ENCODE measurements at places on chromosomes 5 and 9. TPM values are rescaled to one million over a fixed set of nuclear protein-coding genes. Genes with fewer than 3 reads are reported as not detected.

The PTPRD gene
- total RNA-seq: 8.7 TPM

The STPG3 gene
- total RNA-seq: not detected

The SSBP2 gene
- total RNA-seq: 26.7 TPM

The CIZ1 gene
- 85.2 TPM for total RNA-seq

The C9 gene
- not detected for total RNA-seq

The DND1 gene
- total RNA-seq: 0.44 TPM

The PCDHGA8 gene
- total RNA-seq: 0.64 TPM

GRCh38 chr5:157487358-157487757 lies 27.3 kb downstream of the NIPAL4 start:
- ATAC-seq: peak; percentile 61

GRCh38 chr5:68515514-68515913 lies 300.0 kb downstream of the PIK3R1 start:
- ATAC-seq: no peak

GRCh38 chr5:121668635-121669034 lies 183.0 kb upstream of the FTMT start:
- no peak for ATAC-seq

DNA sequence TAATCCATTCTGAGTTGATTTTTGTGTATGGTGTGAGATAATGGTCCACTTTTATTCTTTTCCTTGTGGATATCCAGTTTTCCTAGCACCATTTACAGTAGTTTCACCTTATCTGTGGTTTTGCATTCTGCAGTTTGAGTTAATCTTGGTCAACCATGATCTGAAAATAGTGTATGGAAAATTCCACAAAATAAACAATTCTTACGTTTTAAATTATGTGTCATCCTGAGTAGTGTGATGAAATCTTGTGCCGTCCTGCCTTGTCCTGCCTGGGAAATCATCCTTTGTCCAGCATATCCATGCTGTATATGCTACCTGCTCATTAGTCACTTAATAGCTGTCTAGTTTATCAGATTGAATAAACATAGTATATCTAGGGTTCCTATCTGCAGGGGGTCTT lies 42.1 kb downstream of the CDC42SE2 start:
- ATAC-seq: peak; percentile 48

GRCh38 chr5:13524936-13525335 lies 419.6 kb downstream of the DNAH5 start:
- no peak for ATAC-seq

- ATAC-seq: no peak
Measured at GRCh38 chr5:66538126-66538525, 58.1 kb upstream of the MAST4 start.

DNA sequence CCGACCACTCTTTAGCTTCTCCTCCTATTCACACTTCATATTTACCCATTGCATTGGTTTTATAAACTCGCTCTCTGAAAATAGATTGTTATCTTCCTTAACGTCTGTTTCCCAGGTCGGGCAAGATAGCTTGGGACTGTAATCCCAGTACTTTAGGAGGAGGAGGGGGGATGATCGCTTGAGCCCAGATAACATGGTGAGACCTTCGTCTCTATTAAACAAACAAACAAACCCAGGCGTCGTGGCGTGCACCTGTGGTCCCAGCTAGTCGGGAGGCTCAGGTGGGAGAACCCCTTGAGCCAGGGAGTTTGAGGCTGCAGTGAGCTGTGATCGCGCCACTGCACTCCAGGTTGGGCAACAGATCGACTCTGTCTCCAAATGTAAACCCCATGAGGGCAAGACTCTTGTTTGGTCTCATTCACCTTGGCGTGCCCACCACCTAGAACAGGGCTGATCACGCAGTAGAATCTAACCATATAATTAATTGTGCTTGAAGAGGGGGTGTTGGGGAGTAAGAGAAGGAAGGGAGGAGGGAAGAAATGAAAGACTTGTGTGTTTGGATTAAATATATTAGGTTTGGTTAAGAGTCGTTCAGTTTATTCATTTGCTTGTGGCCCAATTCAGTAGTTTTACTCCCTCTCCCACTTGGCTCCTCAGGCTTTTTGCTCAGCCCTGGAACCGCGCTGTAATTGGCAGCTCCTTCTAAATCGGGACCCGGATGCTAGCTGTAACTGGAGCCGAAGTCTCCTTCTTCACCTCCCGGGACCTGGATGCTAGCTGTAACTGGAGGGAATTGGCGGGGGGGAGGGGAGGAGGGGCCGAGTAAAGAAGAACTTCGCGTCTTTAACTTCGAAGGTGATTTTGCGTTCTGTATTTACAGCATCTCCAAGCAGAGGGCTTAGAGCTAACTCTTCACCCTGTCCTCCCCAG lies 24.9 kb downstream of the CDKN2A start:
- ATAC-seq: no peak

DNA sequence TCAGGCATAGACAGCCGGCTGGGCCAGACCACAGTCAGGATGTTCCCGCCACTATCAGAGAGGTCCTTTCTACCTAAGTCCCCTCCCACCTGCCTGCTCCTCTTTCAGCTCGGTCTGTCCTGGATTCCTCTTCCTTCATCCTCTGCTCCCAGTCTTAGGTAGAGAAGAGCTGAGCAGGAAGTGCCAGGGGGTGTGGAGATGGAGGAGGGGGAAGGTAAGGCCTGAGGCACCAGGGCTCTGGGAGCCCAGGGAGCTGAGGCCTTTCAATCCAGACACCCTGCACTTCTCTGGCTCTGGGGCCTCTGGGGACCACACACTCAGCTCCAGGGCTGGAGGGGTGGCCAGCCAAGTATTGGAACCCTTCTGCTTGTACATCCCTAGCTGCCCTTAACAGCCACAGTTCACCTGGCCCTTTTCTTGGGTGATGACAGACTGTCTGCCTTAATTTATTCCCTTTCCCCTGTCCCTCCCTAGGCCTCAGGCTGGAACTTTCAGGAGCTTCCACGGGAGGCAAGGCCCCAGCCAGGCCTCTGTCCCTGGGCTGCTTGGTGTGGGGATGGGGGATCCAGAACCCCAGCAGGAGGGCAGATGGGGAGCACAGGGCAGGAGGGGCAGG lies 15.6 kb downstream of the IRF1 start:
- ATAC-seq: no peak

DNA sequence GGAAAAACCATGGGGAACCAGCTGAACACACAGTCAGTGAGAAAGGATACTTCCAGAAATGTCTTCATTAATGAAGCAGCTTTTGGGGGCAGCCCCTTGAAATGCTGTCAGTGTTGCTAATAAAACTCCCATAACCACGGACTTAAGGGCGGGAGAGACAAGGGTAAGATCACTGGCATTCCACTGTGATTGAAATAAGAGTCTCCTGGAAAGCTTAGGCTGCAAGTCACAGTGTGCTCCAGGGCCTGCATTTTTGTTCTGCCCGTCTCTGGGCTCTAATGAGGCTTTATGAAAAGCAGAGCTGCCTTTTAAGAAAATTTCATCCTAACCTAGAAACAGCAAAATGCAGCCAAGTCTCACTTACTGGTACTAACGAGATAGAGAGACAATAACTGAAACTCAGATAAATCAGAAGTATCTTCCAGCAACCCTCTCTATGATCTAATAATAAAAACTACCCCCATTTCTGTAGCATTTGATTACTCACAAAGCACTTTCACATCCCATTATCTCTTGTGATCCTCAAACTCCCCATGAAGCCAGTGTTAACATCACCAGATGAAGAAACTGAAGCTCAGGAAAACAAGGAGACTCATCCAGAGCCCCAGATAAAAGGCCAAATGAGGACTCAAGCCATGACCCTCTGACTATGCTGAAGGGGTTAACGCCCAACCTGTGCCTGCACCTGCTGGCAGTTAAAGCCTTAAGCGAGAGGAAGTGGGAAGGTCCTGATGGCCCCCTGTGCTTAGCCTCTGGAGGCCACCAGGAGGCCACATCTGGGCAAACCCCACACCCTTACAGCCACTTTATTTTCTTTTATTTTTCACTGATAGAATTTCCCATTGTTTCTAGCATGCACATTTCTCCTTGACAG lies 37.5 kb downstream of the SPOCK1 start:
- no peak for ATAC-seq

DNA sequence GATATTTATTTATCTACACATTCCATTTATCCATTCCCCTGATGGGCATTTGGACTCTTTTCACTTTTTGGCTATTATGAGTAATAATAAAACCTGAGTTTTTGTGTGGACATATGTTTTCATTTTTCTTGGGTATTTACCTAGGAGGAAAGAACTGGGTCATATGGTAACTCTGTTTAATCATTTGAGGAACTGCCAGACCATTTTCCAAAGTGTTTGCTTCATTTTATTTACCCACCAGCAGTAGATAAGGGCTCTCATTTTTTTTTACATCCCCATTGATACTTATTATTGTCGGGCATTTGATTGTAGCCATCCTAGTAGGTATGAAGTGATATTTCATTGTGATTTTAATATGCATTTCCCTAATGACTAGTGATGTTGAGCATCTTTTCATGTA lies 7.7 kb upstream of the PTPDC1 start:
- ATAC-seq: no peak

- ATAC-seq: no peak
Measured at GRCh38 chr5:149640350-149640999, 59.2 kb downstream of the ARHGEF37 start.

DNA sequence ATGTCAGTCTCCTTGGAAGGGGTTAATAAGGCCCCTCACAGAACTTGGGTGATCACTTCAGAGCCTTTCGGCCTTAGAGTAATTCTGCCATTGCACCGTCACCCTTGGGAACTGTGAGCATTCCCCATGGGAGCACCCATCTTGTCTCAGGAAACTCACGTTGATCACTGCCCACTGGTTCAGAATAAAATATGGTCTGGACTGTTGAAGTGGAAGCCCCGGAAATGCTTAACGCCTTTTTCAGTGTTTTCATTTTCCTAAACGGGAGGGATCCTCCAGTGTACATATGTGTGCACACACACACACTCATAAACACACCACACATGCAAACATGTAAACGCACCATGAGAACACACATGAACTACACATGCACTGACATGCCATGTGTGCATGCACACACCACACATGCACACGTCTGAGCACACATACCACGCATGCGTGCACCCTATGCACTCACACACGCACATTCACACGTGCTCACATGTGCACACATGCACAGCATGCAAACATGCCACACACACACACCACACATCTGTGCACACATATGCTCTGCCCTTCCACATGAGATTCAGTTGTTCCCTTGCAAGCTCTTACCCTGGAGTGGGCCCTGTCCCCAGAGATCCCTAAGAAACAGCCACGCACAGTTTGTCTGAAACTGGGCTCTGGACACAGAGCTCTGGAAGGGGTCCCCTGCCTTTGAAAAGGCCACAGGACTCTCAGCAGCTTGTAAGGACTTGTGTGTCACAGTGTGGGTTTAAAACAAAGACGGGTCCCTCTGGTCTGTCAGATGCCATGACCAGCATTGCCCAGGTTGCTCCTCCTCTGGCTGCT lies 17.0 kb downstream of the MRPL36 start:
- no peak for ATAC-seq

DNA sequence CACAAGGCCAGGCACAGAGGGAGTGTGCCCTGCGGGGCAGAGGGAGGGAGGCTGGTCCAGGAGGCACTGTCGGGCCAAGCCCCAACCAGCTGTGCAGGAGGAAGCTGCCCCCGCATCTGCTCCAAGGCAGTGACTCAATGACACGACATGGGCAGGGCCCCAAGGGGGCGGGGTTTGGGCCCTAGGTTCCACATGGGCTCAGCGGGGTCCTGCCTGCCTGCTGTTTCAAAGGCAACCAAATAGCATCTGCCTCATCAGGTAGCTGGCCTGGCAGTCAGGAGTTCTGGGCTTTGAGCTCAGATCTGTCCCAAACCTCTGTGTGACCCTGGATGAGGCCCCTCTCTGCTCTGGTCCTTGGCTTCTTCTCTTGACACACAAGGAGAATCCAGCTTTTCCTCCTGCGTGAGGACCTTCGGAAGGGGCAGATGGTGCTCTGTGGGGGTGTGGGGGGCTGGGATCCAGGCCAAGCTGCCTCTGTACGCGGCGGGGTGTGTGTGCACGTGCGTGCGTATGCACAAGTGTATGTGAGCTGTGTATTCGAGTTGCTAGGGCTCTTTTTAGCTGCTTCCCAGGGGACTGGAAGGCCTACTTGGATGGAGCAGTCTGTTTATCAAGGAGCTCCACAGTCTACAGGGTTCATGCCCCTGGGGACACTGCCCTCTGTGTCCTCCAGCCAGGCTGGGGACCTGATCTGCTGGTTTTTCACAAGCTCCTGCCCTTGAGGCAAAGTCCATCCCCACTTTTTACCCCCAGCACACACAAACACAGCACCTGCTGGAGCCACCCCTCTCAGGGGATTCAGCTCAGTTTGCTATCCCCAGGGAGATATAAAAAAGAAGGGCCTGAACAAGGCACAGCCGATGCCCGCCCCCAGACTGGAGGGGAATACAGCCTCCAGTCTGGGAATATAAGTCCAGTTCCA lies 138.9 kb downstream of the RGS3 start:
- peak; percentile 84 for ATAC-seq

- ATAC-seq: no peak
Measured at GRCh38 chr9:108783731-108784495, 71.9 kb downstream of the ACTL7B start.

DNA sequence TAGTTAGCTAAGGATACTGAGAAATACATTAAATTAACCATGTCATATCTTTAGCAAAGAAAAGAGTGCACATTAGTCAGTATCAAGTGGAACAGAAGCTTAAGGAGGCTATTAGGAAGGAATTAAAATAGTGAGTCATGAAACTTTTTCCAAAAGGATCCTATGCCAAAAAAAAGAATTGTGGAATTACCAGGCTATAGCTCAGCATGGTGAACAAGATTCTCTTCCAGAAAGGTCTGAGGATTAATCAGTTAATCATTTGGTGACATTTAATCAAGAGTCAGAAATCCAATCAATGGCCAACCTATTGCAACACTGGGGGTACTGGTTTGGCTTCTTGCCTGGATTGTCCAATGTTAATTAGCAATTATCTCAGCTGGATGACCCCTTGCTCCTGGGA lies 244.5 kb upstream of the NMUR2 start:
- ATAC-seq: peak; percentile 48

- no peak for ATAC-seq
Measured at GRCh38 chr5:2001300-2001699, 118.6 kb upstream of the IRX4 start.

DNA sequence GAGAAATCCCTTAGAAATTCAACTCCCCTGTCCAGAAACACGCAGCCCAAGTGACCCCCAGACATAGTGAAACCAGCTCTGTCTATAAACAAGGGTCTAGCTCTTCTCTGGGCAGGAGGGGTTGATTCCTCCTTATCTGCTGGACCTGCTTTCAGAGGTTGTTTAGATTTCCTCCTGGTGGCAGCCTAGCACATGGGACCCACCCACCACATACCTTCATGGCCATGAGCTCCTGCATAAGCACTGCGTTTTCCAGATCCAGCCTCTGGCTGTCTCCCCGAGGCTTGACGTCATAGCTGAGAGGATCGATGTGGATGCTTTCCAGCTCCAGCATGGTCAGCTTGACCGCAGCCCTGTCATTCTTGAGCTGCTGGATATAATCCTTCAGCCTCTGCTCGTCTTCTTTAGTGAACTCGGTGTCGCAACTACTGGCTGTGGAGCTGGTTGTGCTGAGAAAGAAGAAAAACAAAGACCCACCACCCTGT lies 77.0 kb downstream of the DCP2 start:
- ATAC-seq: no peak

- ATAC-seq: no peak
Measured at GRCh38 chr9:132478353-132479050, 68.5 kb downstream of the CFAP77 start.

- ATAC-seq: peak; percentile 71
Measured at GRCh38 chr5:56900858-56901578, 8.4 kb upstream of the SETD9 start.
